ENCODE measurements at places on chromosomes 2 and 18.
A peak's percentile ranks its signal among the peaks of the same experiment; 100 is the strongest.

DNA sequence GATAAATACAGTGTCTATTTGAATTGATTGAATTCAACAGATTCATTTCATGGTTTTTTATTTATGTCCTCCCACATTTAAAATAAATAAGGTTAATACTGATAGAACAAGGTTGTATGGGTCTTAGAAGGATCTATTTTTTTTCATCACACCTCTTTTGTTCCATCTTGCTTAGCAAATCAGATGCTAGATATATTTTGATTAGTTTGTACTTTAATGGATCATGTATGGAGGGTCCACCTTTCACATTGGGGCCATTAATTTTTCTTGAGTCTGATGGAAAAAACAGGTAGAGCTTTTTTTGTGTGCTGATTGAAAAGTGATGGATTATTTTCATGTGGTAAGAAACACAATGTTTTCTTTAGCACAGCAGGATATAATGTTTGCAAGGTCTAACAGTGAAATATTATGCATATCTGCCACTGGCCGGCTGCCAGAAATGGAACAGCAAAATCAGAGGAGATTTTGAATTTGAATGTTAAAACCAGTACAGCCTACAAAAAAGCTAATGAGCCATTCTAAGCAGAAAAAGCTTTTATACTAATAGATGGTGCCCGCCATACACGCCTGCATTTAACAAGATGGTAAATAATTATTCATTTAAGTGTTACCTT is 188.1 kb upstream of the ETAA1 start:
- no peak for DNase-seq

DNA sequence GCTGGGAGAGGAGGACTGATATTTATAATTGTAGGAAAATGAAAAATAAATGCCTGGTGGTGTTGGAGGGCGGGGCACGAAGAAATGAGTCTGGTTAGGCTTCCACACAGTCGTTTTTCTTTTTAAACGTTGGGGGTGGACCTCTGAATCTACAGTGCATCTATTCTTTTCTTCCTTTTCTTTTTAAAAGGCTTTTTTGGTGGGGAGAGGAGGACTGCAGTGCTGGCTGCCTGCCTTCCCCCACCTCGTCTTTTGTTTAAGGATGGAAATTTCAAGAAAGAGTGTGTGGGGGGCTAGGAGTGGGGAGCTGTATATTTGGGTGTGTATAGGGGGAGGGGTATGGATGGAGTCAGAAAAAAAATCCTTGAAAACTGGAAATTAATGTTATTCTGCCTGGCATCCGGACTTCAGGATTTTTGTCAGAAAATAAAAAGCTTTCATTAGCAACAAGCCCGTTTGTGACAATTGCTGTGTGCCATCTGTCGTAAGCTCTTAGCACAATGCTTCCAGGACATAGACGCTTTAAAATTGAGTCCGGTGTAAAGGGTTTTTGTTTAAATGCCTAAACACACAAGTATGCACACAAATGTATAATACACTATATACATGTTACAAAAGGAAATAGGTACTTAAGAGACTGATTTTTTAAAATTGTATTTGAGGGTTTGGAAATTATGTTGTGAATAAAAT is 1.1 kb downstream of the MAP2 start:
- DNase-seq, result no peak

GRCh38 chr18:7856116-7856515 is 289.0 kb downstream of the PTPRM start:
- no peak for DNase-seq

DNA sequence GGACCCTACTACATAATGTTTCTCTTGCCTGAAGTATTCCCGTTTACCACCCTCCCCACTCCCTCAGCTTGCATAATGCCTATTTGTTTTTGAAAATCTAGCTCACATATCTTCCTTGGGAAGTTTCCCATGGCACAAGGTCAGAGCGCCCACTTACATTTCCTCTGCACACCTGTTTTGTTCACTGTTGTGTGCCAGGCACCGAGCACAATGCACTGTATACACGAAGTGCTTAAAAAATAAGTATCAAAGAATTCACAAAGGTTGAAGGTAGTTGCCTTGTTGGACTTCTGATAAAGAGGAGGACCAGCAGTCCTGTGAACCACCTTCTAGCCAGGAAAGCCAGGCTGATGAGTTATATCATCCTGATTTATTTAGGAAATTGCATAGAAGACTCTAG is 16.8 kb upstream of the RHOB start:
- no peak for DNase-seq

GRCh38 chr2:98245491-98245890 is 100.8 kb upstream of the CNGA3 start:
- DNase-seq, result no peak

DNA sequence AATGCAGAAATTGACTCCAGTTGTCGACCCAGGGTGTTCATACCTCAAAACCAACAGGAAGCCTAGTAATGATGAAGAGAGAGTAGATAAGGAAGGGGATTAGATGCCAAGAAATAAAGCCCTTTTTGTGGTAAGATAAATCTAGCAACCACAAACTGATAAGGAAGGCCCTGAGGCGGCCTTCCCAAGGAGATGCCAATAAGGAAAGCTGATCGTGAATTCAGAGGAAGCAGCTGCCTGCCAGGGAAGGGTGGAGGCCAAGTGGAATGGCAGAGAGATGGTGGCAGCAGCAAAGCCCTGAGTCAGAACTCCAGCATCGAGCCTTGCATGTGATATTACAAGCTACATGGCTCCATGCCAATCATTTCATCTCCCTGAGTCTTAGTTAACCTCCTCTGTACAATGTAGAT is 126.3 kb downstream of the IRS1 start:
- peak; percentile 87 for DNase-seq

GRCh38 chr18:62928326-62928725 is 213.0 kb downstream of the PHLPP1 start:
- peak; percentile 24 for DNase-seq

GRCh38 chr2:68837164-68837860 is 33.9 kb downstream of the BMP10 start:
- DNase-seq, result no peak

GRCh38 chr2:9153643-9153980 is 53.0 kb upstream of the ASAP2 start:
- DNase-seq, result no peak

DNA sequence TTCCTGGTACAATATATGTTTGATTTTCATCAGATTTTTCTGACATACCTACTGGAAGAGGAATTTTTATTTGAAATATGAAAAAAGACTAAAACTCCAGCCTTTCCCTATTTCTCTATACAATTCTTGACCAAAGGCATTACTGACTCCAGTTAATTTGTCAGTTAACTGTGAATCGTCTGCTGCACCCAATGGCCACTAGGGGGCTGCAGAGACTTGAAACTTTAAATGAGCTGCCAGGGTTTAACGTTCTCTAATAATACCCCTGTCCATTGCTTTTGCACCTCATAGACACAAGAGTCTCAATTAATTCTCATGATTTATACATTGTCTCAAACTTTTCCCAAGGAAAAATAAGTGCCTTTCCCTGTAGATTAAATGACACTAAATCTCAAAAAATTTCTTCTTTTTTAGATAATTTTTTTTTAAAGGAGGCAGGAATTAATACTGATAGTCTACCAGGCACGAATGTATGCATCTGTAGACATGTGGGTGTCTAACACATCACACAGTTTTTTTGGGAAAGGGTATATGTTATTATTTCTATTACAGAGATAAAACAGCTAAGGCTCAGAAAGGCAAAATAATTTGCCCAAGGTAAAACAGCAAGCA is 1.8 kb upstream of the ALK start:
- DNase-seq, result peak; percentile 54

- DNase-seq, result peak; percentile 47
Measured at GRCh38 chr2:36322108-36322507, 33.5 kb upstream of the CRIM1 start.

GRCh38 chr2:8753609-8754008 is 71.8 kb downstream of the ID2 start:
- DNase-seq, result no peak

- no peak for DNase-seq
Measured at GRCh38 chr18:78703291-78703690, 276.3 kb upstream of the SALL3 start.

DNA sequence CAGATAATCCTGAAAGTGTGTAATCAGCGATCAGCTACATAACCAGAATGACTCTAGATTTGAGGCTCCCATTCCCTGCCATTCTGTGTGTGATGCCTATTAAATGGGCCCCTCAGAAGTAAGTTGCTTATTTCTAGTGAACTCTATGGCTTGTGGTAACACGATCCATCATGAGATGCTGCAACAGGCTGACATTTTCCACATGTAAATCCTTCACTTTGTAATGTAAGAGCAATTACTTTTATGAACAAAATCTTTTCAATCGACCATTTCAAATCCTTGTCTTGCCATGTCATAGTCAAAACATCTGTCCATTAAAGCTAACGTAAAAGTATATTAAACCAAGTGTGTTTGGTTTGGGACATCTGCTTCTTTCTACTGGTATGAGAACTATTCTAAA is 175.9 kb upstream of the ETAA1 start:
- DNase-seq, result no peak

GRCh38 chr18:76618721-76619120 is 123.7 kb upstream of the ZNF516 start:
- DNase-seq, result no peak

- DNase-seq, result no peak
Measured at GRCh38 chr18:46301081-46301480, 196.9 kb downstream of the HAUS1 start.

GRCh38 chr2:28375236-28375635 is 17.4 kb upstream of the FOSL2 start:
- no peak for DNase-seq

GRCh38 chr2:202376460-202377206 is 506 bp downstream of the BMPR2 start:
- DNase-seq, result peak; percentile 35

DNA sequence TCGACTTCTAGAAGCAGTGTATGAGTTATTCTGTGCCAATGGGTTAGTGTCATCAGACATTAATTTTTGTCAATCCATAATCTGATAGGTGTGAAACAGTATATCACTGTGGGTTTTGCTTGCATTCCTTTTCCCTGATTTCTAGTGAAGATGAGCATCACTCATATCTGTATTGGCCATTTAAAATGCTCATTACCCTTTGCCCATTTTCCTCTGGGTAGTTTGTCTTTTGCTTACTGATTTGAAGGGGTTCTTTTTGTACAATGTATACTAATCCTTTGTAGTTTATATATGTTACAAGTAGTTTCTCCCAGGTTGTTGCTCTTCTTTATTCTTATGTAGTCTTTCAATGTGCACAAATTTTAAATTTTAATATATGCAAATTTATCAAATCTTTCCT is 152.2 kb downstream of the TPGS2 start:
- no peak for DNase-seq

DNA sequence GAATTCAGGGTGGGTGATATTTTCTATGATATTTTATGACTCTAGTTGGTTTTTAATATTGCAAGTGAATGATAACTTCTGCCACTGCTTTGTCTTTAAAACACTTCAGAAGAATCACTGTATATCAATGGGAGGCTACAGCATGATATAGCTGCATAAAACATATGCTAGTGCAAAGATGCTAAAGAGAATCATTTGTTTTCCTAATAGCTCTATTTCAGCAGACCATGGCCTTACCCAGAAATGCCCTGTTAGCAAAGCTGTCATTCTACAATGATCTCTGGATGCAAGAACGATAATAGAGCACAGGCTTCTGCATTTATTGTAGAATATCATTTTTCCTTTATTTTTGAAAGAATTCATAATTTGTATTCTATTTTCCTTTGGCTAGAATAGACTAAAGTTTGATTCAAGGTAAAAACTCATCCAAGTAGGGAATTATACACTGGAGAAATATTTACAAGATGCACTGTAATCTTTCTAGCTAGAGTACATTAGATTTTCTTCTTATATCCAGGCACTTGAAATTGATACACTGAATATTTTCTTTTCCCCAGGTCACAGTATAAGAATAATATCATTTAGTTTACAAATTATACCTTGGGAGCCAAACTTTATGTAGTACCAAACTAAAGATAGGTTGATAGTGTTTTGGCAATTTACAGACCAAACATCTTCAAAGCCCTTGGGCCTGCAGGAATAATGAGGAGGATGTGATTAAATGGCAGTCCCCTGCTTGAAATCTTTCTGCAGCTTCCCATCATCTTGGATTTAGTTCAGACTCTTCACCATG is 252.6 kb upstream of the LINC00305 start:
- no peak for DNase-seq

GRCh38 chr2:128797092-128797491 is 478.4 kb upstream of the HS6ST1 start:
- DNase-seq, result no peak

- DNase-seq, result no peak
Measured at GRCh38 chr2:231877533-231878456, 48.4 kb downstream of the NPPC start.

GRCh38 chr2:196431076-196431475 is 208.4 kb upstream of the CCDC150 start:
- no peak for DNase-seq
